ENCODE measurements at places on chromosomes 11 and 22. TPM values are rescaled to one million over a fixed set of nuclear protein-coding genes. Genes with fewer than 3 reads are reported as not detected.

The LARGE1 gene
- total RNA-seq: 0.45 TPM

The RAG2 gene
- total RNA-seq: not detected

The DEFB131B gene
- total RNA-seq: not detected

The MRGPRX4 gene
- total RNA-seq: not detected

The NRGN gene
- 7.3 TPM for total RNA-seq

The USP2 gene
- 0.52 TPM for total RNA-seq

The MMP27 gene
- not detected for total RNA-seq

The CFAP68 gene
- 19.5 TPM for total RNA-seq

Data from activated T-helper 17 cell treated with anti-CD3 and anti-CD28 coated beads, Interleukin-2, amount 50 U/mL, for 72 hours (primary cell).